ENCODE measurements at places on chromosomes 3 and 15. TPM values are rescaled to one million over a fixed set of nuclear protein-coding genes. Genes with fewer than 3 reads are reported as not detected.

The CMTM8 gene
- total RNA-seq, result 16.8 TPM

The TM4SF18 gene
- not detected for total RNA-seq

The POMGNT2 gene
- 17.9 TPM for total RNA-seq

The TLE3 gene
- total RNA-seq, result 72.4 TPM

The CP gene
- total RNA-seq, result 0.28 TPM

The ATG7 gene
- 56.1 TPM for total RNA-seq

The CGNL1 gene
- total RNA-seq, result 0.50 TPM

The GOLGA8T gene
- total RNA-seq, result not detected

The TMC3 gene
- total RNA-seq, result not detected

The GOLGA8Q gene
- not detected for total RNA-seq

The ARGFX gene
- not detected for total RNA-seq

The SPATA12 gene
- 0.57 TPM for total RNA-seq

The XCR1 gene
- total RNA-seq, result 0.18 TPM

The NME9 gene
- total RNA-seq, result not detected

The RPS27L gene
- 77.0 TPM for total RNA-seq

The PLIN1 gene
- 1.0 TPM for total RNA-seq

The MST1R gene
- total RNA-seq, result 98.3 TPM

The TM4SF1 gene
- 146 TPM for total RNA-seq

The GPR156 gene
- 3.0 TPM for total RNA-seq

The SRGAP3 gene
- 12.9 TPM for total RNA-seq

The GABRR3 gene
- not detected for total RNA-seq

The MESP2 gene
- 1.3 TPM for total RNA-seq

The ALDH1A3 gene
- 469 TPM for total RNA-seq

The BCL2A1 gene
- not detected for total RNA-seq

The CCDC14 gene
- 36.5 TPM for total RNA-seq

The PRTG gene
- 11.4 TPM for total RNA-seq

The ZNF502 gene
- total RNA-seq, result 2.8 TPM

The HHATL gene
- not detected for total RNA-seq

The LTK gene
- total RNA-seq, result 0.11 TPM

The THSD4 gene
- 33.1 TPM for total RNA-seq

The SERPINI2 gene
- total RNA-seq, result not detected
